ENCODE measurements at places on chromosomes 3 and 15.

- no peak for DNase-seq
Observed at GRCh38 chr15:41263891-41264351, 32.9 kb downstream of the CHP1 start.

DNA sequence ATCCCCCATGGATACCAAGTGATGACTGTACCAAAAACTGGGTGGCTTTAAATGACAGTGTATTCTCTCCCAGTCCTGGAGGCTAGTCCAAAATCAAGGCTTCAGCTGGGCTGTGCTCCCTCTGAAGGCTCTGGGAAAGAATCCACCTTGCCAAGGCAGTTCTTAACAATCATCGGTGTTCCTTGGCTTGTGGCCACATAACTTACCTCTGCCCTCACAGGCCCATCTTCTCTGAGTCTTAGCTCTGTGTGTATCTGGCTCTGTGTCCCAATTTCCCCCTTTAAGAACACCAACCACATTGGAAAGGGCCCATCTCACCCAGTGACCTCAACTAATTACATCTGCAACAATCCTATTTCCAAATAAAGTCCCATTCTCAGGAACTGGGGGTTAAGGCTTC, 503.0 kb upstream of the PROK2 start:
- no peak for DNase-seq

DNA sequence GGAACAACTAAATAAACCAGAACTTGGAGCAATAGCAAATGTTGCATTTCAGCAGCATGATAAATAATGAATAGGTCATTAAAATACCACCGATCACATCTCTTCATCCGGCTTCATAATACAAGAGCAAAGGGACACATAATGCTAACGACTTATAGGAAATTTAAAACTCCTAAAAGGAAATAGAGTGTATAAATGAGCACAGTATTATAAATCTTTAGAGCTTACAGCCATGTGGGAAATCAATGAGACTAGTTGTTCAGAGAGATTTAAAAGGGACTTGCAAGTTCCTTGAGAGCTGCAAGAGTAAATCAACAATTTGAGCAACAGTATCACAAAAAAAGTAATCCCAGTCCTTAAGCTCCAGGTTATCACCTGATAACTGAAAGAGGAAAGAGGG, 677.0 kb downstream of the PLOD2 start:
- no peak for DNase-seq

- DNase-seq, result no peak
Observed at GRCh38 chr3:17518189-17519059, 224.0 kb downstream of the TBC1D5 start.

DNA sequence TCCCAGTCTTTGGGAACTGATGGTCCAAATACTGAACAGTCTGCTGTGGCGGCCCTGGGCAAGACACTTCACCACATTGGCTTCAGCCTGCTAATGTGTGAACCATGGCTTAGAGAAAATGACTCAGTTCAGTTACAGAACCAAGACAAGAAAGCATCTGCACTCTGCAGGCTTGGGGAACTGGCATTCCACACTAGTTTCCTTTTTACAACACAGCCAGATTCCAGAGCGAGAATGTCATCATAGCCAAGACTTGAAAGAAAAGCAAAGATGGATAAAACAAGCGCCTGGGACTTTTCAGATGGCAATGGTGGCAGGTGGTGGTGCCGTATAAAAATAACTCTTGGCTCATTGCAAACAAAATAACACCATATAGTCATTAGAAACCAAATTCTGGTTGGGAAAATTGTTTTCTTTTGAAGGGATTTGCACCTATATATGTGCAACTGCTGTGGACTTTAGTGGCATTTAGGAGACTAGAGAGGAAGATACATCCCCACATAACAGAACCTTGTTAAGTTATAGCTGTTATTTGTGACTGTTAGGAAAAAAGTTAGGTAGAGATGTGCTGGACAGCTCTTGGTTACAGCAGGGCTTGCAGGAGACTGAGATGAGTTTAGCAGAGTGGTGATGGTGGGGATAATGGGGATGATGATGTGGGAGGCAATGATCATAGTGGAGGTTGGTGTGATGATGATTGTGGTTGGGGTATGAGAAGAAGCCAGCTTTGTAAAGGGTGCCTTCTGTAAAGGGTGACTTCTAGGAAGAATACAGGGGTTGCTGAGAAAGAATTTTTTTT, 273.6 kb downstream of the THRB start:
- DNase-seq, result no peak

- DNase-seq, result no peak
Observed at GRCh38 chr15:66188464-66188863, 65.1 kb downstream of the MEGF11 start.

GRCh38 chr15:34223904-34224596, 766 bp upstream of the EMC4 start:
- DNase-seq, result no peak

- DNase-seq, result peak; percentile 80
Observed at GRCh38 chr3:44976002-44976815, at the start of the genes EXOSC7 and ZDHHC3. TSS of gene EXOSC7 (plus strand) at chr3:44976244. CDS start at chr3:44976278, 34 bp downstream. TSS of gene ZDHHC3 (minus strand) at chr3:44976174. CDS start at chr3:44959436, 16,738 bp downstream.

DNA sequence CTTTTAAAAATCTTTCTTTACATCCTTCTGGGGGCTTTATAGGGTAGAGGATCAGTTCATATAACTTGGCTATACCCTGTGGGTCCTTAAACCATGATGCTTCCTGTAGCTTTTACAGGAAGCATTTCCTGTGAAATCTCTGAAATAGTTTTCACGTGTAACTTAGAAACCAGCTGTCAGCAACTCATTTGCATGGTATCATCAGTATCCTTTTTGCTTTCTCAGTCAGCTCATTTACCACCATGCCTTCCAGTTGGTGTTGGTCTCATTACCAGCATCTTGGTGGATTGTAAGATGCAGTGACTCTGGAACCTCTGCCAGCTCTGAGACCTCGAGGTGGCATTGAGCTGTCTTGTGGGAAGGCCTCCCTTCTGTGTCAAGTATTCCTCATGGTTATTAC, 96.7 kb upstream of the MYZAP start:
- no peak for DNase-seq

GRCh38 chr3:146166415-146166821, 5.4 kb upstream of the PLOD2 start:
- DNase-seq, result no peak

DNA sequence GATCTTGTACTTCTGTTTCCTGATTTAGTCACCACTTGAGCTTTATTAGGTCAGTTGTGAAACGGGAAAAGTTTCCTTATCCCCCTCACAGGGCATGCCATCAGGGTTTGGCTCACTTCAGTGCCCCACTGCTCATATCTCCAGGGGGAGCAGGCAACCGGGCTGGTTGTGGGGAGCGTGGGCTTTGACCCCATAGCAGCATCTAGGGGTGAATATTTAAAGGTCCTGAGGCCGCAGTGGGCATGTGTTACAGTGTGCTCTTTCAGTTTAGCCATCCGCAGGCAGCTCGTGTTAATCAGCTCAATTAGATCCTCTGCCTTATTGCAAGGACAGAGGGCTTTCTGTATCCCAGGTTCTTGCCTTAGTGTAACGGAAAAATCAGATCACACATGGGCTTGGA, 71.9 kb downstream of the MRPL46 start:
- no peak for DNase-seq

DNA sequence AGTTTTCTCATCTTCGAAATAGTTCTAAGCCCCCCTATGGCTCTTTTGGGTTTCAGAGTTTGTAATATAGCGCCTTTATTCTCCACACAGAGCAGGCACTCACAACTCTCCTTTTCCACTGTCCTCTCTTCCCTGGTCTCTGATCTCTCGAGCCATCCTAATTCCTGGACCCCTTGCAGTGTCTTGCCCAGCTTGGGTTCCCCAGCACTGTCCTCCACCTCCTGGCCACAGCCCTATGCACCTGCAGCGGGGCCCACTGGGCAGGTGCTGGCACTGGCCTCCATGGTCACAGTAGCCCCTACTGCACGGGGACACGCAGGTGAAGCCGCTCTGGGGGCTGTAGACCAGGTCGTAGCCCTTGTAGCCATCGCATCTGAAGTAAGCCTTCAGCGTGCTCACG, 27.9 kb downstream of the MUC20 start:
- no peak for DNase-seq

DNA sequence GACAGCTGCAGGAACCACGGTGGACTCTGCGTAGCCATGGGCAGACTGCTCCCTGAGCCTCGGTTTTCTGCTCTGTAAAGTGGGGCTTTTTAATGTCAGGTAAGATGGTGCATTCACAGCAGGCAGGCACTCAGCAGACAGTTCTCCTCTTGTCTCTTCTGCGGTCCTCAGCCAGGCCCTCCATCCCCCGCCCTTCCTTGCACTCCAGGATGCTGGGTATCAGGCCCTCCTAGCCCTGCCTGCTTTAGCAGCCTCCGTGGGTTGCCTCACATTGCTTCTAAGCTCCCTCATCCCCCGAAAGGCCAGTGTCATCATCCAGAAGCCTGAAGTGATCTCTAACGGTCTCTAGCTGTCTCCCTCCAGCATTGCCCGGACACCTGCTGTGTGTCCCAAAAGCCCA, 115.7 kb downstream of the WNT7A start:
- no peak for DNase-seq

DNA sequence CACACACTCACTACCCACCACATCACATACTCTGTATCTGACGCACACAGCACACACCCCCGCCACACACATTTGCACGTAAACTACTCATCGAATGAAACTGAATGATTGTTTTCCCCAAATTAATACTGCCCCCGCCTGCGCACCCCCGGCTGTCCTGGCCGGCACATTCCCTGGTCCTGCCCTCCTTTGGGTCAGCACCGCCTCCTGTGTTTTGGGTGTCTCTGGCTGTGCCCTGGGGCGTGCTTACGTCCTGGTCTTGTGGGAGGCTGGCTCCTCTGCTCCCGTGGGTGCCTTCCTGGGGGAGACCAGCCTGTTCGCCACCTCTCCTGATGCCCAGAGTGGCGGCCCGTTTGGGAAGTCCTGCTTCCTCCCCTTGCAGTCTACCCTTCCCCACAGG, 30.2 kb downstream of the APBA2 start:
- no peak for DNase-seq

All from anterior cingulate cortex (tissue), 58 donors.